ENCODE measurements at places on chromosomes 6 and 20.

GRCh38 chr6:63675138-63675537 lies 39.5 kb downstream of the PHF3 start:
- no peak for DNase-seq

DNA sequence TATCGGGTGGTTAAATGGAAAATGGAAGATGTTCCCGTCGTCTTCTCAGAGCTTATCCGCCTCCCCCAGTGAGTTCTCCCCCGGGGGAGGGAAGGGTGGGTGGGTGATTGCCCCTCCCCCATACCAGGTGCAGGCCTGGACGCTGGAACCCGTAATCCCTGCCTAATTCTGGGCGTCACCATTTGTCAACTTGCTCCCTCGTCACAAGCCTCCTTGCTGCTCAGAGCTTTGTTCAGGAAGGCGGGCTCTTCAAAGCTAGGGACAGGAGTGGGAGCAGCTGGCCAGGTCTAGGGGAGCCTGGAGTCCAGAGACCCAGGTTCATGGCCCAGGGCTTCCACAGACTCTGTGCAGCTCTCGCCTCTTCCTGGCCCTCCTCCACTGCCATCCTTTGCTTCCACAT lies 25.6 kb downstream of the CDH22 start:
- DNase-seq, result no peak

GRCh38 chr6:55937261-55937947 lies 62.0 kb upstream of the BMP5 start:
- DNase-seq, result no peak

- DNase-seq, result no peak
These were observed 73.6 kb upstream of the FLRT3 start for GRCh38 chr20:14410869-14411555.

DNA sequence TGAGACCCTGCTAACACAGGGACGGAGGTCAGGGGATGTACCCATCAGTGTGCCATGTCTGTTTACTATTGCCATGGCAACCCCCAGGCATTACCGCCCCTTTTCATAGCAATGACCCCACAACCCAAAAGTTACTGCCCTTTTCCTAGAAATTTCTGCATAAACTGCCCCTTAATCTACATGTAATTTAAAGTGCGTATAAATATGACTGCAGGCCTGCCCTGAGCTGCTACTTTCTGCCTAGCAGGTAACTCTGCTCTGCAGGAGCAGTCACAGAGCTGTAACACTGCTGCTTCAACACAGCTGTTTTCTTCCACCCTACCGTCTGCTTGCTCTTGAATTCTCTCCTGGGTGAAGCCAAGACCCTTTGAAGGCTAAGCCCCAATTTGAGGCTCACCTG lies 57.1 kb upstream of the RPS6KA2 start:
- no peak for DNase-seq

DNA sequence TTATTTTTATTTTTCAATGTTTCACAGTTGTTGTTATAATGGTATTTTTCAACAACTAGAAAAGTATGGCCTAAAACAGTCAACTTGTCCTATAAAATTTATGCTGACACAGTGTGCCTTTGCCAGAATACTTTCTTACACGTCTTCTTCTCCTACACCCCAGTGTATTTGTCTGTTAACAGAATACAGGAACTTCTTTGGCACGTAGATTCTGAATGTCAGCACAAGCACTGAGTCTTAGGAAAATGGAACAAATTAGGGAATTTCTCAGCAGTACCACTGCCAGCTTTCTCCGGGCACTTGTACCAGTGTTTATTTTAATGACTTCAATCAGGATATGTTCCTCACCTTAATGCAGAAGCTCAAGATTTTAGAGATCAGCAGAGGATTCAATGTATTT lies 26.7 kb upstream of the AKIRIN2 start:
- no peak for DNase-seq

DNA sequence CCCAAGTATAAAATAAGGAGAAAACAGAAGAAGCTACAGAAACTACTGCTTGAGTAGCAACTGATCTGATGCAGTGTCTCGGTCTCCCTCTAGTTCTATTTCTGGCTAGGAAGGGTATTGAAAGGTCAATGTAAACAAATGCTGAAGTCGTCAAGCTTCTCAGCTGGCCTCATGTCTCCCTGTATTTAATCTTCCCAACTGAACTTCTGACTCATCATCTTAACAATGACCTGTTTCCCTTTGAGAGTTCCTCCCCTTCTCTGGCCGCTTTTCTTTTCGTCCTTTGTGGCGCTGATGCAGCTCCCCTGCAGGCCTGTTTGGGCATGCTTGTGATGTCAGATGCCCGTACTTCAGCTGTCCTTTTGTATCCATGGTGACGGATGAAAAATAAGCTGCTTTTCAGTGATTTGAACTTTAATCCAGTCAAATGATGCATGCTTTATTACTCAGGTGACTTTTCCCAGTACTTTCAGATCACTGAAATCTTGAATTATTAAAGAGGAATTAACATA lies 7.8 kb upstream of the LCA5 start:
- peak; percentile 74 for DNase-seq

DNA sequence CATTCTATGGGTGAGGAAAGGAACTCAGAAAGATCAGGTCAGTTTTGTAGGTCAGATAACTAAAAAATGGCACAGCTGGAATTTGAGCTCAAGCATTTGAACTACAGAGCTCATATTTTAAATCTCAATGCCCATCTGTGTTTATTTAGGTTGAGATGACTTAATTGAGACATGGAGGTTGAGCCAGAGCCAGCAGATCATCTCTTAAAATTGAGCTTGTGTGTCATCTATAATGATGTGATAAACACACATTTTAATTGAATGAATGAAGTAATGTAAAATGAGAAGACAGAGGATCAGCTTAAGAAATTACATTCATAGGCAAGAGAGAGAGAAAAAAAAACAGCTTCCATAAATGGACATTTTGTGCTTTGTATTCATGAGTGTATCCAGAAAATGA lies 3.7 kb downstream of the MANEA start:
- no peak for DNase-seq

- DNase-seq, result peak; percentile 12
These were observed 2.0 kb upstream of the TAF4 start for GRCh38 chr20:62067547-62068260.

DNA sequence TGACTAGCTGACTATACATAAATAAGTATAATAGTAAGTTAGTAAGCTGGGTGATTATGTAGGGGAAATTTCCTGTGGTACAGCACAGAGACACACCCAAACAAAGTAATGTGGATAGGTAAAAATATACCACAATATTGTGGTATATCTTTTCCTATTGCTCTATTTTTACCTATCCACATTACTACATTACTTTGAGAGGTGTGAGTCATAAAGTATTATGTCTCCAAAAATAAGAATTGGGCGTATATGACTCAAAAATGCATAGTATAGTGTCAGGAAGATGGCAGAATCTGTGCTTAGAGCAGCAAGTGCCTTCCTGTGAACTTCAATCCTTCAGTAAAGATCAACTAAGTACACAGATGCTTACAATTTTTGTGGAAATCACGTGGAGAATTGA lies 2.7 kb upstream of the SIRPG start:
- no peak for DNase-seq

DNA sequence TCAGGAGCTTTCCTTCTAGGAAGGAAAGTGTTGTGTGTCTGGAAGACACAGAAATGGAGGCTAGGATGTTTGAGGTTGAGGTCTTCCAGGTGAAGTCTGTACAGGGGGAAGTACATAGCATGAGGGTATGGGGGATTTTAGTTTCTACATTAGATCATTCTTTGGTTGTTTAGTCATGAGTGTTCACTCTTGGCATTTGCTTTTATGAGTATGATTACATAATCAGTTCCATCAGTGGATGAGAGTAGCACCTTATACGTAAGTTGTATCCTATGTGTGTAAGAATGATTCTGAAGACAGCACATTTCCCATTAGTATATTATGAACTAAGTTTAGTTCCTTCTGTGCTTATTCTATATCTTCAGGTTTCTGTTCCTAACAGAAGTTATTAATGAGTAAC lies 1.9 kb downstream of the CDYL start:
- peak; percentile 53 for DNase-seq

DNA sequence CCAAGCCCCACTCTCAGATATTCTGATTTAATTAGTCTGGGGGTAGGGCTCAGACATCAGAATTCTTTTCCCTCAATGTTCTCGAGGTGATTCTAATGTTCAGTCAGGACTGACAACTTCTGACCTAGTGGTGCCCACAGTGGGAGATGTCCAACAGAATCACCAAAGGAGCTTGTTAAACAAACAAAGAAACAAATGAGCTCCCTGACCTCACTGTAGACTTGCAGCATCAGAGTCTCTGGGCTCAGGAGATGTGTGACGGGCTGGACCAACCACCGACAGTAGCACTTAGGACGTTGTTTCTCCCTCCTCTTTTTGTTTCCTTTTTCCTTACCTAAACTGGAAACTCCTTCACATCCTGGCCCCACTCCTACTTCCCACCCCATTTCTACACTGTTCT lies 49.3 kb downstream of the CLIC5 start:
- DNase-seq, result no peak

GRCh38 chr20:57087102-57087501 lies 179.3 kb downstream of the BMP7 start:
- DNase-seq, result no peak
